NCI-H345 (cell line): ENCODE measurements at places on chromosomes 7 and 10.

- DNase-seq = no peak
These were observed 155.8 kb upstream of the GLI3 start for GRCh38 chr7:42392826-42393225.

GRCh38 chr10:51860257-51860656, 160.9 kb upstream of the CSTF2T start:
- no peak for DNase-seq

DNA sequence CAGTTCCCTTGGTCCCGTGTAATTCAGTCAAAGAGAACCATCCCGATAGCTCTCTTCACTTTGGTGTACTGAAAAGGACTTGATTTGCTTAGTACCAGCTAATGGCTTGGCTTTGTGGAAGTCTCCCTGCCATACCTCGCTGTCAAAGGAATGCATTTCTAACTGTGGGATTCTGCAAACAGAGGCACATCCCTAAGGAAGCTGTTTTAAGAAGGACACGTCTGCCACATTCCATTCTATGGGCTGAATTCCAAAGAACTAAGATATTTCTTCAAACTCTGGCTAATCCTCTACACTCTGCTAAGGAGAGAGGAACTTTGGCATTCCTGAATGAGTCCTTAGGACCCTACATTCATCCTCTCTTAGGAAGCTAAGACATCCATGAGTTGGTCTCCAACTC, 327.9 kb downstream of the SFMBT2 start:
- no peak for DNase-seq

GRCh38 chr10:121078036-121078435, 226.9 kb downstream of the WDR11 start:
- DNase-seq = peak; percentile 23

DNA sequence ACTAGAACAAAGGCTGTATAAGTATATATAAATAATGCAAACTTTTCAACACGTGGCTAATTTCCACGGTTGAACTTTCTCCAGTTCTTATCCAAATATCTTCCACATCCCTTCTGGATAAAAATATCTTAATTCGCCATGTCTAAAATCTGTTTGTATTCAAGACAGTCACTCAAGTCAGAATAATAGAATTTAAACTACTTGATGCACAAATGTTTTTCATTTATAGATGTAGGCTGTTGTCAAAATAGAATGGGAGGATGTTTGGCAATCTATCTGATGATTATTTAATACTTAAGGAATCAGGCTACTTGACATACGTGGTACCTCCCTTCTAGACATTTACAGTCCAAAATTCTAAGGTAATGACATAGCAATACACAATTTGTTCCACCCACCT, 204.3 kb downstream of the TWIST1 start:
- DNase-seq = no peak

- DNase-seq = no peak
These were observed 53.6 kb downstream of the DLD start for GRCh38 chr7:107944411-107945169.

DNA sequence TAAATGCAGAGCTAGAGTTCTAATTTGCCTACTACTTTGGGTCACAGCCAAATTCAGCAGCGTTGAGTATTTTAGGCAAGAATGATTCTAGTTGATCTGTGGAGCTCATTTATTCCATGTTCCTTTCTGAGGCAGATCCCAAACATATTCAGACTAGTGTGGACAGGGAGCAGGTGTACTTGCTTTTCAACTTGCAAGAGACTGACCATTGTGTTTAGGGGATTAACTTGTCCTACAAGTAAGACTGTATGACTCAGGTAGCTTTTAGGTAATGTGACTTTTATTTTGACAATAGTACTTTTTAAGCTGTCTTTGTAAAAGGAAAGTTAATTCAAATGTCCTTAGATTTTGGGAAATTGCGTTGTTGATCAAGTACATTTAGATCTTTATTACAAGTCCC, 285.5 kb downstream of the TWIST1 start:
- DNase-seq = no peak

DNA sequence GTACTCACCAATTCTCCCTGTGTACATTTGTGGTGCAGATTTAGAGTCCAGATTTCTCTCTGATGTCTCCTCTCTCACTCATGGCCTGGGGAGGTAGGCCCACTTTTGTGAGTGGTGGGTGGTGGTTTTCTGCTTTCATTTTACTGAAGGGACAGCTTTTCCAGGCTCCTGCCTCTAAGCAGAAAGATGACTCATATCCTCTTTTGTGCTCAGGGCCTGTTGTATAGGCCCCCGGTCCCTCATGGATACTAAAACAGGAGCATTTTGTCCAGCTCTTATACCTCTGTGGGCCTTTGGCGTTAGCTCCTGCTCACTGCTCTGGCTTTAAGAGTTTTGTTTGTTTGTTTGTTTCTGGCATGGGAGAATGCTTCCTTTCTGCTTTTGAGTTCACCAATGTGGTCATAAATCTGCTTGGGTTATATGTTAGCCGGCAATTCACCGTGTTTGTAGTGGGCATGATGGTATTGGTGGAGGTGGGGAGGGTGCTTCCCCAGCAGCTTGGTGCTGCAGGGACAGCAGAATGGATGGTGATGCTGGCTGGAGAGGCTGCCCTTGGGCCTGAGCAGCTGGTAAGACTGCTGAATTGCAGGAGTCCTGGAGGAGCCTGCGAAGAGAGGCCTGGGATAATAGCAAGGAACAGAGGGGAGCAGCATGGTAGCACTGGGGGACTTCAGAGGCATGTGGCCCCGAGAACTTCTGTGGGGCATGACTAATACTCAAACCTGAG, 468.7 kb downstream of the RPS24 start:
- DNase-seq = no peak

DNA sequence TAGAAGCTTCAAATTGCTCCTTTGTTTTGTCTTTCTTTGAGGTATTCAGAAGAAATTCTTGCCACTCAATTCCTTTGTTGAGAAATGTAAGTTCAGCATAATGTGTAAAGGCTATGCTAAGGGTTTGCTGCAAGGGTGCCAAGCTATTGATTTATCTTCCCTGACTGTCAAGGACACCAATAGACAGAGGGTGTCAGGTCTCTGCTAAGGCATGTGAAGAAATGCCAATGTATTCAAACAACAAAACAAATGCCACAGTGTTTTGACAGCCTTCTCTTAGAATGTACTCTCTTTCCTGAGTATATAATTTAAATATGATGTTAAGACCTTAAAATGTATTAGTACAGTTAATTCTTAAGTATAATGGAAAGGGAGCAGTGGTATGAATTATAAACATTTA, 62.4 kb downstream of the LRGUK start:
- DNase-seq = no peak

DNA sequence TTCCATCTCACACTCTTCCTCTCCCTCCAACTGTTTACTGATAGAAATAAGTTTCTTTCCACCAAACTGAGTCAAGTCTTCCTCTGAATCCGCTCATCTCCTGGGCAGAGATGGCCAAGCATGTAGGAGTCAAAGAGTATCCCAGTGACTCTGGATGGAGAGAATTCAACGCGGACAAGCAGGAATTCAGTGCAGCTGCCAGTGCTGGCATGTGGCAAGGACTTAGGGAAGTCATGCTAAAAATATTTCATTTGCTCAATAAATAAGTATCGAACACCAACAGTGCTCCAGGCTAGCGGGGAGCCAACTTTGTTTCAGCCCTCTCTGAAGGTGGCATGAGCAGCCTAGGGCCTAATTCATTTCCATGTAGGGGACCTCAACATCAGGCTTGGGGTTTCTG, 351.6 kb upstream of the ZMIZ1 start:
- DNase-seq = no peak

DNA sequence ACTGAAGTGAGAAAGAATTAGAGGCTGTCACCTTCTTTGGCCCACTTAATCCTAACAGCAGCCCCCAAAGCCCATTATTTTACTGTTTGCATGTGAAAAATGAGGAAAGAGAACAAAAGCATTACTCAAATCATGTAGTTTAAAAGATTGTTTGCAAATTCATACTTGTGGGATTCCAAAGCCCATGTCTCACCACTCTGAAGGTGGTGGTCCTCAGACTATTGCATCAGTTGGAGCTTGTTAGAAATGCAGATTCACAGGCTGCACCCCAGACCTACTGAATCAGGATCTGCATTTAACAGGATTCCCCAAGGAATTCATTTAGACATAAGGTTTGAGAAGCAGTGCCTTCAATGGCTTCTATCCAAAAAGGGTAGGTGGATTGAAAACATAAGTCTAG, 93.7 kb upstream of the PDE1C start:
- DNase-seq = no peak

DNA sequence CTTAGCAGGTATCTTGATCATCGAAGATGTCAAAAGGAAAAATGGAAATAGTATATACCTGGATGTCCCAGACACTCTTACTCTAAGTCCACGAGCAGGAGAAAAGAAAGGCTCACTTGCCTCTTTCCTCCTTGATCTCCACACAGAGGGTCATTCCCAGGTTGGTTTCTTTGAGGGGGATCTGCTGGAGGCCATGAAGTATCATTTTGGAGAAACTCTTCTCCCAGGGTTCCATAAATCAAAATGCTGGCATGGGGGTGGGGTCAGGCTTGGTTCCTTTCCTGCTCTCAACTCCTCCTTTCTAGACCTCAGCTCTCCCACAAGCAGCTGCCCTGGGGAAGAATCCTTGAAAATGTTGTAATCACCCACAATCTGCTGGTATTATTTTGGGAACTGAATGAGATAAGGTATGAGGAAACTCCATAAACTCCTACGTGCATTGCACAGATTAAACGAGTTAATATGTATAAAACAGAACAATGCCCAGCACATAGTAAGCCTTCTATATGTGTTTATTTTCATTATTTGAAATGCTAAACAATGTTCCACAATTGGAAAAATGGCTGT, 54.4 kb downstream of the PRKCQ start:
- no peak for DNase-seq

GRCh38 chr7:91713669-91714068, 166.8 kb downstream of the MTERF1 start:
- DNase-seq = no peak

DNA sequence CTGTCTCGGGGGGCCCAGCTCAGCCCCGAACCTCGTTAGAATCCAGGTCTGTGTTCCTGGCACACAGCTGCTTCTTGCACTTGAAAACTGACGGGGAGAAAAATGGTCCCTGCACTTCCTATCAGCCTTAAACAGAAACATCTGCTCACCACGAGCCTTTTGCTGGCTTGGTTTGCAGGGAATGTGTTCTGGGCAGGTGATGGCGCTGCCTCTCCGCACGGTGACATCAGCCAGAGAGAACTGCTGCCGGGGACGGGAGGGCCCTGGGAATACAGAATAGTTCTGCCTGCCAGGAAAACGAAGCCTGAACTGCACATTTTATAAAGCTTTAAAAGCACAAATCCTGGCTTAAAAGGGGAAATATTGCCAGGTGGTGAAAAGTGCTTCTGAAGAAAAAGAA, 622.5 kb downstream of the TYW1 start:
- DNase-seq = peak; percentile 81

- no peak for DNase-seq
These were observed 95.7 kb downstream of the BICC1 start for GRCh38 chr10:58608351-58608750.

DNA sequence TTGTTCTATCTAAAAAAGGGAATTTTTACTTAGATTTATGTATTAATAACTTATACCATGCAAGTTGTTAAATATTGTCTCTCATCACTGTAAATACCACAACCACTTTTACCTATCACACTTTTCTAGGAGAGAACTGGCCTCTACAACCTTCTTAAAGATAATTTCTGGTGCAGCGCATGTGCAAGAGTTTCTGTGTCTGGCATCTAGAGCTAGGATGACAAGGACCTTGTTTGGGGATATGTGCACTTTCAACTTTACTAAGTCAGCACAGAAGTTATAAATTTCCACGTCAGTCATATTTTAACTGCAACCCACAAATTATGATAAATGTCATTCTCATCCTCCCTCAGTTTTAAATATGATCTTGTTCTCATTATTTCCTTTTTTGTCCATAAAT, 156.9 kb upstream of the ADCY1 start:
- DNase-seq = no peak

- no peak for DNase-seq
These were observed 25.5 kb downstream of the FGFBP3 start for GRCh38 chr10:91883549-91884444.

GRCh38 chr10:32059472-32059871, 3.2 kb upstream of the KIF5B start:
- no peak for DNase-seq

- DNase-seq = peak; percentile 81
These were observed 2.0 kb upstream of the TNRC18 start for GRCh38 chr7:5425507-5426225.

- no peak for DNase-seq
These were observed 98.2 kb downstream of the AHR start for GRCh38 chr7:17396692-17397091.

DNA sequence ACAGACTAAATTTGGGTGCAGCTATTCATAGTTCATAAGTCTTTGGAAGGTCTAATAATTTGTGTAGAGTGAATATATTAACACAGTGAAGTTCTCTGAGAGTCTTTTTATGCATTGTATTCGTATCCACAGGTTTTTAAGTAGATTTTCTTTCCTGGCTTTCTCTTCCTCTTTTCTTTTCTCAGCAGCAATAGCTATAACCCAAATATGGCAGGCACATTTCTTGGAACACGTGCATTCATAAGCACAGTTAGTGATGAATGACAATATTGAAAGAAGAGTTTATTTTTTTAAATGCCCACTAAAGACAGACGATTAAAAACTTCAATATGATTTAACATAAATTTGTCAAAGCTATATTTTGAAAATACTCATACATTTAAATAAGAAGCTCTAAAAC, 220.5 kb upstream of the MBL2 start:
- no peak for DNase-seq

DNA sequence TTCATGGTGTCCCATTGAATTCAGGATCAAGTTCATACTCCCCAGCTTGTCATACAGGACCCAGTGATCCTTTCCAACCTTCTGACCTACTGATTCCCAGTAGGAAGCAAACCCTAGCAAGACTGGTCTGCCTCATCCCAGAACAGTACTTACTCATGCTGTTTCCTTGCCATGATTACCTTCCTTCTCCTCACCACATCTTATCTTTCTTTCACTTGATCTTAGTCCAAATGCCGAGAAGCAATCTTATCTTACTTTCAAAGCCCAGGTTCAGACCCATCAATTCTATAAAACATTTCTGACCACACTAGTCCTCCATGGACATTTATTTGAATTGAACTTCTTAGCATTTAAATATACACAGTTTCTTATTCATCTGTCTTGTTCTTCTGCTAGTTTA, 26.6 kb upstream of the ATRNL1 start:
- no peak for DNase-seq

GRCh38 chr10:11355592-11355991, 255.9 kb downstream of the USP6NL start:
- no peak for DNase-seq

DNA sequence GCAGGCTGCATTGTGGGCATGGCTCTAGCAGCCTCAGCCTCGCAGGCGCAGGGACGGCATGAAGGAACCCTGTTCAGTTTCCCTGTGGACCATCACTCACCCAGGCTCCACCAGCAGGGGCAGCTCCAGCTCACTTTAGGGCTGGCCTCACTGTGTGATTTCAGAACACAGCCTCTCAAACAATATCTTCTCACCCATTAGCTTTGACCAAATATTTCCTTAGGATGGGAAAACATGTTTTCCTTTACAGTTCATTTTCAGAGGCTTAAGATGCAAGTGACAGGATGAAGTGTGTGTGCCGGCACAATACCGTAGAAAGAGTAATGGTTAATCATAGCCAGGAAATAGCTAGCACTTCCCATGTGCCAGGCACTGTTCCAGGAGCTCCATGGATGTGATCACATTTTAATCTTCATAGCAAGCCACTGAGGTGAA, 58.2 kb downstream of the LANCL2 start:
- DNase-seq = no peak

- DNase-seq = no peak
These were observed 407.1 kb downstream of the NEBL start for GRCh38 chr10:20489961-20490360.
